ENCODE measurements at places on chromosomes 7 and 10. TPM values are rescaled to one million over a fixed set of nuclear protein-coding genes. Genes with fewer than 3 reads are reported as not detected.

The DENND2A gene
- total RNA-seq = not detected

The MEIG1 gene
- total RNA-seq = 0.70 TPM

The IQCE gene
- total RNA-seq = 9.2 TPM

The PGAM1 gene
- 485 TPM for total RNA-seq

The PLEKHS1 gene
- total RNA-seq = not detected

The DDC gene
- total RNA-seq = 0.55 TPM

The IDI2 gene
- not detected for total RNA-seq

The NOD1 gene
- 22.1 TPM for total RNA-seq

The NRCAM gene
- 0.16 TPM for total RNA-seq

The NEURL1 gene
- 1.5 TPM for total RNA-seq

The HACD1 gene
- 0.86 TPM for total RNA-seq

The OR2A42 gene
- total RNA-seq = not detected

The PAX4 gene
- total RNA-seq = not detected

The WAPL gene
- 53.4 TPM for total RNA-seq

The CALML3 gene
- total RNA-seq = not detected

The POP7 gene
- 45.4 TPM for total RNA-seq

The FXYD4 gene
- total RNA-seq = 0.30 TPM

The PON3 gene
- 0.25 TPM for total RNA-seq

The INA gene
- 0.25 TPM for total RNA-seq

The ADAM12 gene
- total RNA-seq = 0.14 TPM

The LIPJ gene
- total RNA-seq = 0.18 TPM

The FGFR2 gene
- not detected for total RNA-seq

The UPK3BL2 gene
- 20.6 TPM for total RNA-seq

The SEMA3E gene
- total RNA-seq = not detected

The GIGYF1 gene
- 43.5 TPM for total RNA-seq

The CTAGE8 gene
- total RNA-seq = 0.98 TPM

The SPDYE11 gene
- total RNA-seq = not detected

The CBX3 gene
- total RNA-seq = 223 TPM

The NEBL gene
- not detected for total RNA-seq

The SUN3 gene
- not detected for total RNA-seq

The LGI1 gene
- not detected for total RNA-seq

The ITGB8 gene
- not detected for total RNA-seq

The ACBD7 gene
- 3.0 TPM for total RNA-seq

The GRM8 gene
- not detected for total RNA-seq

The UCMA gene
- total RNA-seq = not detected

The PLPP4 gene
- not detected for total RNA-seq

The GPR15LG gene
- total RNA-seq = not detected

The SDK1 gene
- 0.16 TPM for total RNA-seq

The VIPR2 gene
- total RNA-seq = 2.2 TPM

The SPAM1 gene
- not detected for total RNA-seq

The TMEM178B gene
- total RNA-seq = 0.80 TPM

The KLLN gene
- 0.86 TPM for total RNA-seq

The CDH23 gene
- 4.8 TPM for total RNA-seq

The FAM25C gene
- total RNA-seq = not detected

The STAMBPL1 gene
- total RNA-seq = 39.5 TPM

The CLRN3 gene
- total RNA-seq = not detected

The EIF5AL1 gene
- 0.20 TPM for total RNA-seq

The JCAD gene
- 3.2 TPM for total RNA-seq

The FAM180A gene
- not detected for total RNA-seq

The COL13A1 gene
- not detected for total RNA-seq

Data from T-helper 2 cell treated with Interferon-gamma antibody and Interleukin-4, amounts not matched to agents 100 ng/mL and 5 ng/mL, for 36 hours (primary cell).